ENCODE measurements at places on chromosomes 7 and 10.

- no peak for DNase-seq
These were observed 18.6 kb downstream of the PFKFB3 start for GRCh38 chr10:6221192-6221940.

GRCh38 chr10:36725581-36726520 lies 399.5 kb upstream of the ANKRD30A start:
- DNase-seq = peak; percentile 45

- DNase-seq = no peak
These were observed 342.1 kb downstream of the BMPER start for GRCh38 chr7:34247468-34247867.

DNA sequence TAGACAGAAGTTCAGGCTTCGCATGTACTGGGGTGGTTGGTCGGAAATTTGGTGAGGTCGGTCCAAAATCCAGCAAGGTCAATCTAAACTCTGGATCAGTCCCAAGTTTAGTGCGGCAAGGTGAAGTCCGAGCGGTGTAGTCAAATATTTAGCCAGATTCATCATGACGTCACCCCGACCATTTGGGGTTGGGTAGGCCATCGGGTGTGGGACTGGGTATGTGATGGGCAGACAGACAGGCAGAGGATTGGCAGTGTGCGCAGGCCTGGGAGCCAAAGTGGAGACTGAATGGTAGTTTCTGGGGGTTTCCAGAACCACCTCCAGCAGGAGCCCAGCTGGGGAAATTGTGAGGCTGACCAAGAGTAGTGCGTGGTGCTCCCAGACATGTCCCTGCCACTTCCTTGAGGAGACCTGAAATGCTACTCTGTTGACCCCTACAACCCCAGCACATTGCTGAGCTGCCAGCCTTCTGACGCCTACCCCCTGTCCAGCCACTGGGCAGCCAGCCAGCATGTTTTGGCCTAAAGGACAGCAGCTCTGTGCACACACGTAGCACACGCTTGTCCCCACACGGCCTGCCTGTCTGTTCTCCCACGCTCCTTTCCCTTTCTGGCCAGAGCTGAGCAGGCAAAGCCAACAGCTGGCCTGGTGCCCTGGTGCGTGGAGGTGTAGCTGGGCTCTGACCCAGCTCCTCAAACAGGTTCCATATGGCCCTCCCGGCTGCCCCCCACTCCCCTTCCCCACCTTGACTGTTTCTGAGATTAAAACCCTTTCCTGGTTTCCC lies 55.9 kb downstream of the FAM241B start:
- DNase-seq = no peak

DNA sequence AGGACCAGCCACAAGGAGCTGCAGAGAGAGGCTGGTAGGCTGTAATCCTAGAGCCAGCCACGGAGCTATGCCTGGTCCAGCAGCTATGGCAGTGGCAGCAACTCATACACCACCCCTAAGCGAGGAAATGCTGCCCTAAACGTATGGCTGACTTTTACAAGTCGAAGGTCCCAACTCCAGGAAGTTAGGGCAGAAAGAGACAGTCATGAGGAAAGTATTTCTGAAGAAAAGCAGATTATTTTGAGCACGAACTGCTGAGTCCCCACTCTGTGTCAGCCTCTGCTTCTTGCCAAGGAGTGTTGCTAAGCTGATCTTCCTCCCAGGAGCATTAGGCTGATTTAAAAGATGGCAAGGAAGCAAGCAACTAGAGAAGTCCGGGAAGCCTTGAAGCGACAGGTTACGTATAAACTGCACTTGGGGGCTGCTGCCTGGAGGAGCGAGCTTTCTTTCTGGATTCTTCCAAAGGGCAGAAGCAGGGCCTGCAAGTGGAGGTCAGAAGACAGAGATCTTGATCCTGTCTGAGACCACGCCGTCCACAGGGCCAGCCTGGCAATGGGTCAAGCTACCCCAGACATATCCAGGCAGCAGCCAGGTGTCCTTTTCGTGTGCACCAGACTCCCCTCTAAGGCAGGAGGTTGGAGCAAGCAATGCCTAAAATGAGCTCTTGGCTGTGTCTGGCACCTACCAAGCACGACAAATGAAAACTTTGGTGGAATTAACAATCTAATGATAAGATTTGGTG lies 39.4 kb downstream of the PLXNA4 start:
- DNase-seq = no peak

- DNase-seq = no peak
These were observed 4.7 kb upstream of the CUBN start for GRCh38 chr10:17134282-17134681.

GRCh38 chr10:18455086-18455884 lies 196.1 kb downstream of the NSUN6 start:
- no peak for DNase-seq

- no peak for DNase-seq
These were observed 163.6 kb upstream of the HPS1 start for GRCh38 chr10:98610301-98610700.

All from NCI-H2081 (cell line).